ENCODE measurements at places on chromosomes 11 and 22.
A peak's percentile ranks its signal among the peaks of the same experiment; 100 is the strongest.

GRCh38 chr11:75716659-75717058 is 979 bp upstream of the MOGAT2 start:
- DNase-seq: no peak

DNA sequence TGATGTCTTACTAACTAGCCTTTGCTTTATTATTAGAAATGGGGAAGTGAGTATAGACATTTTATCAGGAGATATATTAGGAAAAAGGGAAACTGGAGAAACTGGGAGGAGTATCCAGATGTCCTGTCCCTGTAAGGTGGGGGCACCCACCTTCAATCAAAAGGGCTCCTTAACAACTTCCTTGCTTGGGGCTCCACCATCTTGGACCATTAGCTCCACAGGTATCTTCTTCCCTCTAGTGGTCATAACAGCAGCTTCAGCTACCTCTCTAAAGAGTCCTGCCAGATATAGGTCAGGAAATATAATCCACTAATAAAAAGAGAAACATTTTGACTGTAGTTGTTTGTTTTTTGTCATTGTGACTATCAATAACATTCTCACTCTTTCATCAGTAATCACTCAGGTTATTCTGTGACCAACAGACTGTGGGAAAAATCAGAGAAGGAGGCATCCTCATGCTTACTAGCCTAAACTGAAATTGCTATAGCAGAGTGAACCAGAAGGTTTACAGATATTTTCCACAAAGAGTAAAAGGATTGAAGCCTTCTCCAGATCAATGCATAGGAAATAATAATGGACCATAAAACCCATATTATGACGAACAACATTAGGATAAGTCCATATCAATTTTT is 10.4 kb downstream of the OR51B4 start:
- no peak for DNase-seq

DNA sequence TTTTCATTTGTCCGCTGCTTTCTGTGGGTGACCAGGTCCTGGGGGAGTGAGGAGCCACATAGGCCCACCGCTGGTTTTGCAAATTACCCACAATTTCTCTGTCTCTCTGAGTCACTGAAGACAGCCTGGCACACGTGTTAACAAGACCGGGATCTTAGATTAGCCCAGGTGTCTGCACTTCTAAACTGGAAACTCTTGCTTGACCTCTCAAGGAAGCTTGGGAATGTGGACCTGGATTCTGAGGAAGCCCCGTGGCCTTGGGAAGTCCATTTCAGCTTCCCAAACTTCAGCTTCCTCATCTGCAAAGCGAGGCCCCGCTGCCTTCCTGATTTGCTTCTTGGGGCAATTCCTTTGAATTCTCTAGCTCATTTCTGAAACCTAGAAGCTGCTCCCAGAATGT is 119.9 kb downstream of the KIAA1671 start:
- DNase-seq: no peak

- peak; percentile 36 for DNase-seq
Measured at GRCh38 chr11:5123802-5124521, 14.2 kb downstream of the OR52A5 start.

- no peak for DNase-seq
Measured at GRCh38 chr22:31350410-31350863, 4.3 kb upstream of the PATZ1 start.

GRCh38 chr11:28976801-28977145 is 868.6 kb downstream of the METTL15 start:
- no peak for DNase-seq

GRCh38 chr11:37223962-37224361 is 625.9 kb upstream of the RAG2 start:
- DNase-seq: no peak

DNA sequence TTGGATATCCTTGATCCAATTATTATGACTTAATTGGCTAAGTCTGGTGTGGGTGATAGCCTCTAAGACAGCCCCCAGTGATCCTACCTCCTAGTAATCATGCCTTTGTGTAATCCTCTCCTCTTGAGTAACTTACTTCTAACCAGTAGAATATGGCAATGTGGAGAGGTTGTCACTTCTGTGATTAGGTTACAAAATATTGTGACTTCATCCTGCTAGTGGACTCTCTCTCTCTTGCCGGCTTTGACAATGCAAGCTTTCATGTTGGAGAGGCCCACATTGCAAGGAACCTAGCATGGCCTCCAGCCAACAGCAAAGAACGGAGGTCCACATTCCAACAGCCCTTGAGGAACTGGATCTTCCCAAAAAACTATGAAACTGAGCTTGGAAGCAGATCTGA is 19.5 kb downstream of the YPEL4 start:
- DNase-seq: no peak

- no peak for DNase-seq
Measured at GRCh38 chr22:23715806-23716375, 25.1 kb downstream of the RGL4 start.

GRCh38 chr22:46619830-46620501 is at the start of gene GRAMD4:
GRAMD4 (plus strand) TSS chr22:46620386; CDS start chr22:46626800, 6,414 bp downstream.
- DNase-seq: no peak

DNA sequence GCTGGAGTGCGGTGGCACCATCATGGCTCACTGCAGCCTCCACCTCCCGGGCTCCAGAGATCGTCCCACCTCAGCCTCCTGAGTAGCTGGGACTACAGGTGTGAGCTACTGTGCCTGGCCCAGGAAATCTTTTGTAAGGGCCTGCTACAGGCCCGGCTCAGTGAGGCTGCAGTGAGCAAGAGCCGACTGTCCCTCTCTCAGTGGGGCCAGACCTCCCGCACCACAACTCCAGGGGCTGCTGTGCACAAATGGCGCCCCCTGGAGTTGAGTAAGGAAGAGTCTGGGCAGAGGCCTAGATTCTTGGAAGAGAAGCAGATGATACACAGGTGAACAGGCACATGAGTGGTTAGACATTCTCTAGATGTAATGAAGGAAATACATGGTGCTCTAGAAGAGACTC is 7.0 kb downstream of the SERHL2 start:
- DNase-seq: no peak

- DNase-seq: no peak
Measured at GRCh38 chr11:17550450-17551346, 3.6 kb downstream of the OTOG start.

GRCh38 chr22:30503551-30503950 is 1.9 kb downstream of the SEC14L4 start:
- DNase-seq: no peak

- no peak for DNase-seq
Measured at GRCh38 chr11:36123336-36124101, 165.7 kb downstream of the COMMD9 start.

DNA sequence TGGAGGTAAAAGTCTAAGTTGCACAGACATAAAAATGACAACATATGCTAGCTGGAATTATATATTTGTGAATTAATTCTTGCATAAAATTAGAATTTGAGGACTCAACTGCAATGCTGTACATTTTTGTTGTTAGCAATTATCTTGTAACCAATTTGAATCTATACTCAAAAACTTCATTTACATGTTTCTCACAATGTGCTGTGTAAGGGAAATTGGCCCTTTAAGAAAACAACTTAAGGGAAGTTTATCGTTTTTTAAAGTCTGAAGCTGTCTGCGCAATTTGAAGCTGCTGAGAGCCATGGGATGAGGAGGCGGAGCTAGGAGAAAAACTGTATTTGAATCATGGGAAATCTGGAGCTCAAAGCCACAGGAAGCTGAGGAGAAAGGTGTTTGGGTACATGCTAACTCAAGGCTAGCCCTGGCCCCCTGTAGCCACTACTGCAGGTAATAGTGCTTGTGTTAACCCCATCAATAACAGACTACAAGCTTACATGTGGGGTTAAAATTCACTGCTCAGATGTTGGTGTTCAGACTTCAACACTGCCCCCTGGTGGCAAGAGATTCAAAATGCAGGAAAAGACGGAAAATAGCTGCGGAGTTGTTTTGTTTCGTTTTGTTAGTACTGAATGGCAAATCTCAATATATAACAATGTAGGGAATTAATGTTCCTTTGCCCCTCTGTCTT is 126.1 kb downstream of the BRD1 start:
- no peak for DNase-seq

DNA sequence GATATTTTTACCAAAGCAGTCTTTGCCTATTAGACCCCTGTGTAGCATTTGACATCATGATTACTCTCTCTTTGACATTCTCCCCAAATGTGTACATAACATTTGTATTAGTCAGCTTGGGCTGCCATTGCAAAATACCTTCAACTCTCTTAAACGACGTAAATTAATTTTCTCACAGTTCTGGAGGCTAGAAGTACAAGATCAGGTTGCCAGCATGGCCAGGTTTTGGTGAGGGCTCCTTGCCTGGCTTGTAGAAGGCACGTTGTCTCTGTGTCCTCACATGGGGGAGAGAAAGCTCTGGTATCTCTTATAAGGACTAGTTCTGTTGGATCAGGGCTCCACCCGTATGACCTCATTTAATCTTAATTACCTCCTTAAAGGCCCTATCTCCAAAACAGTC is 12.3 kb upstream of the DLAT start:
- DNase-seq: no peak

- no peak for DNase-seq
Measured at GRCh38 chr11:115425250-115425649, 79.0 kb downstream of the CADM1 start.

GRCh38 chr11:115269191-115269950 is 234.8 kb downstream of the CADM1 start:
- no peak for DNase-seq

- no peak for DNase-seq
Measured at GRCh38 chr11:113723787-113724186, 17.7 kb upstream of the TMPRSS5 start.

- no peak for DNase-seq
Measured at GRCh38 chr22:23409976-23410375, 170.1 kb downstream of the IGLL1 start.

GRCh38 chr11:45106440-45106839 is 40.0 kb upstream of the PRDM11 start:
- DNase-seq: no peak

- DNase-seq: no peak
Measured at GRCh38 chr11:10401696-10402392, 53.2 kb upstream of the AMPD3 start.

- no peak for DNase-seq
Measured at GRCh38 chr11:60658409-60658808, 41.0 kb upstream of the MS4A8 start.

- no peak for DNase-seq
Measured at GRCh38 chr22:25064894-25065560, 112.5 kb downstream of the KIAA1671 start.

DNA sequence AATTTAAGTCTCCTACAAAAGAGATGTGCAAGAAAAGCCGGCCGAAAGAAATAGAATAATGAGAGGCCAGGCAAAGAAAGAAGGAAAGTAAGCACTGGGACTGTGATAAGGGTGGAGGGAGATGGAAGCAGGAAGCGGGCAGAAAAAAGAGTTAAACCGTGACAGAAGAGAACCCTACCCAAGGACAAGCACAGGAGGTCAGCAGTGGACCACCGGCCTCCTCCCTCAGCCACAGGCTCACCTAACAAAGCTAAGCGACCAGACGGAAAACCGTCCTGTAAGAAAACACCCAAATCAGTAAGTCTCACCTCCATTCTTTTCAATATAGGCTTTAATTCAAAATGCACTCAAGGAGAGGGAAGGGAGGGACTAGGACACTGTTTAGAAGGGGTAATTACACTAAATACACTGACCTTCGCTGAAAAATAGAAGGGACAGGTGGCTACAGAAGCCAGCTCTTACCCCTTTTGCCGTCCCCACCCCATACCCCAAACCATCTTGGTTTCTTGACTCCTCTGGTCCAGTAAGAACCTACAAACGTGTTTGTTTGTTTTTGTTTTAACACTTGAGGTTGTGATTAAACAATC is 1.9 kb downstream of the FAM181B start:
- DNase-seq: no peak

GRCh38 chr22:40642316-40642715 is 5.8 kb upstream of the MRTFA start:
- DNase-seq: no peak

DNA sequence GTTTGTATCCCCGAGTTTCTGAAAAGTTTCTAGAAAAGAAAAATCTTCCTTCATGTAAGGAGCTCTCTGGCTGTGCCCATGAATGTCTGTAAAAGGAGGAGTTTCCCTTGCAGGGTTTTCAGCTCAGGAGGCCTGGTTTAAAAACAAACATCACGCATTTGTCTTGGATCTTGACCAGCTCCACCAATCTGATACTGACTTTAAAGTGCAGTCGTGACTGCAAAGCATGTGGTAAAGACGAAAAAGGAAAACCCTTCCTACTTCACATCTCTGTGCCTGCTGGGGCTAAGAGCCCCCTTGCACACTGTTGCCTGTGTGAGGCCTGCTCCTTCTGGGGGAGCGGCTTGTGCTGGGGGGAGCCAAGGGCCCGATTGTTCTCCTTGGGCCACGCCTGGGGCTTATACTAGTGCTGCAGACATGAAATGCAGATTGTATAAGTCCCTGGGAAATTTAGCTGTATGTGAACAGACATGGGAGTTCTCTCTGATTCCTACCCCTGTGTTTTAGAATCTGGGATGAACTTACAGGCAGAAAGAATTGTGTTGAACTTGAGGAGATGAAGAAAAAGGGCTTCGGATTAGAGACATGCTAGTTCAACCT is 62.1 kb downstream of the ADAMTS15 start:
- peak; percentile 26 for DNase-seq

GRCh38 chr11:66604155-66604554 is 11.2 kb downstream of the CCS start:
- DNase-seq: no peak

- no peak for DNase-seq
Measured at GRCh38 chr11:87215236-87215635, 177.5 kb downstream of the TMEM135 start.

DNA sequence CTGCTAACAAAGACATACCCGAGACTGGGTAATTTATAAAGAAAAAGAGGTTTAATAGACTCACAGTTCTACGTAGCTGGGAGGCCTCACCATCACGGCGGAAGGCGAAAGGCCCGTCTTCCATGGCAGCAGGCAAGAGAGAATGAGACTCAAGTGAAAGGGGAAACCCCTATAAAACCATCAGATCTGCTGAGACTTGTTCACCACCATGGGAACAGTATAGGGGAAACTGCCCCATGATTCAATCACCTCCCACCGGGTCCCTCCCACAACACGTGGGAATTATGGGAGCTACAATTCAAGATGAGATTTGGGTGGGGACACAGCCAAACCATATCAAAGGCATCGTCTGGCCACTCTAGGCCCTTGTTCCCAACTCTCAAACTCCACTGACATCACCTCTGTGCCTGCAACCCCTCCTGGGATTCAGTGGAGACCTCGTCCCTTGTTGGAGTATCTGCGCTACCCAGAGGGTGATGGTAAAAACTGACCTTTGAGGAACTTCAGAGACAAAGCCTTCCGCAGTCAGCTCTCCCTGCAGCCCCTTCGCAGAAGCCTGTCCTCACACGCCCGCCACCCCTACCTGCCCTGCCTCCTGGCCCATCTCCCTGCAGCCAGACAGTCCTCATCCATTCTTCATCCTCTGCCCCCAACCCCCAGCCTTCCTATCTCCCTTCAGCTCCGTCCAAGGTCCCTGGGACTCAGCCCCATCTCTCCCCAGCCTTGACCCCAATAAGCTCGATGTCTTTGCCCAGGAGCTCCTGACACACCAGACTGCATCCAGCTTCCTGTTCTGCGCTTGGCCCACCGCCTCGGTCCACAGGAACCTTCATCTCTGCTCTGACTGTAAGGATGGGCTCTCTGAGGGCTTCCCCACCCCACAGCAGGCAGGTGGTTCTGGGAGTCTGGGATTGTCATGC is 15.8 kb downstream of the CCND1 start:
- DNase-seq: no peak

- no peak for DNase-seq
Measured at GRCh38 chr22:39901565-39902146, 772 bp downstream of the GRAP2 start.

- DNase-seq: no peak
Measured at GRCh38 chr22:30167734-30168133, 78.8 kb downstream of the LIF start.

- no peak for DNase-seq
Measured at GRCh38 chr11:27055065-27055682, 14.6 kb downstream of the BBOX1 start.

- no peak for DNase-seq
Measured at GRCh38 chr22:50612528-50613221, 12.1 kb downstream of the MAPK8IP2 start.
